ENCODE measurements at places on chromosomes 7 and 10. TPM values are rescaled to one million over a fixed set of nuclear protein-coding genes. Genes with fewer than 3 reads are reported as not detected.

DNA sequence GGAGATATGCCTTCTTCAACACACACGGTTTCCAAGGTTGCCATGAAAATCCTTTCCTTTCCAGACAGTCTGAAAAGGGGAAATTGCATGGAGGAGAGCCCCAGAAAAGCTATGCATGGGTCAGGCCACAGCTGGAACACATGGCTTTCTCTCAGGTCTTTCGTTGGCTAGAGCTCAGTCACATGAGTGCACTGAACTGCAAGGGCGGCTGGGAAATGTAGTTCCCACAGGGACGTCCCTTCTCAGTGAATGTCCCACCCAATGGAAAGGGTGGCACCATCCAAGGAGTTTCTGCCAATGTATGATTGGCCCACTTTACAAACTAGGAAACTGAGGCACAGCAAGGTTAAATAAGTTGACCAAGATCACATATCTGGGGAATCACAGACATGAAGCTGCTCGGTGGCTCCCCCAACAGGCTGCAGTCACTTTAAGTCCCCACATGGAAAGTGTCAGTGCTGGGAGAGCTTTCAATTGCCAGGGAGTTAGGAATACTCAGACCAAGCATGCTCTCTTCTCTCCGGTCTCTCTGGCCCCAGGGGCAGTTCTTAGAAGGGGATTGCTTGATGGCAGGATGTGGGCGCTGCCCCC is 571.3 kb downstream of the GLRX3 start:
- DNase-seq = no peak

The EPO gene
- total RNA-seq = not detected

The MMRN2 gene
- 0.57 TPM for total RNA-seq

DNA sequence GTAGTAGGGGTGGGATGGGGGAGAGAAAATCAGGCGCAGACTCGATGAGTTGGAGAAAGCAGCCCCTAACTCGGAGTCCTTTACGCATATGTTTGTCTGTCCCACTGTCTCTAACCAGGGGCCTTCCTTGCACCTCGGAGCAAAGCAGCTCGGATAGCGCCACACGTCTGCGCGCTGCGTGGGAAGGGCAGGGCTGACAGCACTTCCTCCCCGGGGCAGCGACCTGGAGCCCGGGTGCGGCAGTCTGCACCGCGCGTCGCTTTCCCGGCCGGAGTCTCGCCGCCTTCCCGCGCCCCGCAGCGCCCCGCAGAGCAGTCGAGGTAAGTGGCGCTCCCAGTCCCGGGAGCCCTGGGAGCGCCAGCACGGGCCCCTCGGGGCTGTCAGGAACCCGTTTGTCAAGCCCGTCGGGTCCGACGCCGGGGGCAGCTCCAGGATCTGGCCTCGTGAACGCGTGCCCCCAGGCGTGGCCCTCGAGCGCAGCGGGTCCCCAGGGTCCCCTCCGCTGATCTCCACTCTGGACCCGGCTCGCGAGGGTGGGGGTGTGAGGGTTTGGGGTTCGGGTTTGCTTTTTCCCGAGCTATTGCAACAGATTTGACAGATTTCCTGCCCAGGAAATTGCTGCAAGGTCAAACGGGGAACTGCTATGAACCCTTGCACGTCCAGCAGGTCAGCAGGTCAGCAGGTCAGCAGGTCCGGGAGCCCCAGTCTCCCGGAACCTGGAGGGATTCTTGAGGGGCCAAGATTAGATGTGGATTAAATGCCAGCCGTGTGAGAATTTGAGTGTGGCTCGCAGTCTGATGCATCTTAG is 597 bp downstream of the APBB1IP start:
- DNase-seq = peak; percentile 67

DNA sequence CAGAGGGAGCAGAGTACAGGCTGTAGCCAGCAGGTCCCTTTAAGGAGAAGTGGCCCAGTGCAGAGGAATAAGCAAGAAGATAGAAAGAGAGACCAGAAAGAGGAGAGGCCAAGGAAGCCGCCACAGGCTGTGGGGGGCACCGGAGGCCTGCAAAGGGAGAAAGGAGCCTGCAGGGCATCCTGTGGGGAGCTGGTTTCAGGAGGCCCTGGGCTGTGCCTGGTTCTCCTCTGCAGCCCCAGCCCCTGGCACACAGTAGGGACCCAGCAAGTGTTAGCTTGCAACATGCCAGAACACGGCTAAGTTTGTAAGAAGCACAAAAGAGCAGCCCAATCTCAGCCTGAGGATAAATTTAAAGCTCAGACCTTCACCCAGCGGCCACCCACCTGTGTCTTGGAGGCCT is 12.3 kb upstream of the C10orf71 start:
- no peak for DNase-seq

- no peak for DNase-seq
These were observed 57.7 kb upstream of the KLF14 start for GRCh38 chr7:130791746-130792145.
